ENCODE measurements at places on chromosomes 7 and 10. TPM values are rescaled to one million over a fixed set of nuclear protein-coding genes. Genes with fewer than 3 reads are reported as not detected.

DNA sequence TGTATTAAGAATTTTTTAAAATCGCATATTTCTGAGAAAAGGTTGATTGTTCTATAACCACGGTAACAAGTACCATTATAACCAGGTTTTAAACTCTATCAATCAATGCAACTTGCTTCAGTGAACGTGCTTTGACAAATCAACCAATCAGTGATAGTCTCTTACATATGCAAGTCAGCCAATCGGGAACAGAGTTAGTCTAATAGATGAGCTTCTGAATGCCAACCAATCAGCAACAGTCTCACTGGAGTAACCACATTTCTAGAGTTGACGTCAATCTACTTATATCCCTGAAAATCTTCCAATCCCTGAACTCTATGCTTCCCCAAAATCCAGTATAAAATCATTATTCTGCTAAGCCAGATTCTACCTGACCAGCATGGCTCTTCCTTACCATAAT lies 44.7 kb upstream of the TRUB1 start:
- no peak for DNase-seq

DNA sequence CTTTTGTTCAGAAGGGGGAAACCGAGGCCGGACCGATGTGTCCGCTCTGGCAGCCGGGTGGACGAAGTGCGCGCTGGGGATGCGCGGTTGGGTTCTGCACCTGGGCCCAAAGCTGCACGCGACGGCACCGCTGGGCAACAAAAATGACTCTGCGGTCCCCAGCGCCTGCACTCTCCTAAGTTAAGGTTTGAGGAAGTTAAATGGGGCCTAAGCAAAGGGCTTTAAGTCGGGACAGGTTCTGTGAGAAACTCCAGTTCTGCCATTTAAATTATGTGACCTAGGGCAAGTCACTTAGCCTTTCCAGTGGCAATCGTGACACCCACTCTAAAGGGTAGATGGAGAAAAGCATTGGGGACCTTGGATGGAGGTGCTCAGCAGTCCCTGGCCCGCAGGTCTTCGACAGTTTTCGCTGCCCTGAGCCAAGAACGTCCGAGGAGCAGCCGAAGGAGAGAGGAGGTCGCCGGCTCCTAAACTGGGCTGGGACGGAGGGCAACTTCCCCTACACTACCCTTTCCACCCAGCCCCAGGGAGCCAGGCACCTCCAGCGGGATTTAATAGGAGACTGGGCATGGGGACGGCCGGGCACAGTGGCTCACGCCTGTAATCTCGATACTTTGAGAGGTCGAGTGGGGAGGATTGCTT lies 534 bp upstream of the ACBD5 start:
- DNase-seq, result peak; percentile 15

GRCh38 chr7:45400680-45401079 lies 173.5 kb upstream of the ADCY1 start:
- no peak for DNase-seq

- no peak for DNase-seq
Measured at GRCh38 chr10:54613162-54613561, 187.9 kb downstream of the PCDH15 start.

DNA sequence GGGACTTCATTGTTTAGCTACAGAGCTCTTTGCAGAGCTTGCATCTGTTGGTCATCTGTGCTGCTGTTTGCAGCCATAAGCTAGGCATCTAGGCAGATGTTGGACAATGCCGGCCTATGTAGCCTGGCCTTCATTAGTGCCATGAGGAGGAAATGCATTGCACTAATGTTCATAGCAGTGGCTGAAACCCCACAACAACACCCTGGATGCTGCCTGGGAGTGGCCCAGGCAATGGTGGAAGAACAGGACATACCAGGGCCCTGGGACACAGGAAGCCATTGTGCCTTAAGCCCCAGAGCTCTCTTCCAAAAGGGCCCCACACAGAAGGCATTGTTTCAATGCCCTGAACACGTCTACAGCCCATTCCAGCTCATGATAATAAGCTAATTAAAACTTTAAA lies 131.5 kb upstream of the LYZL1 start:
- no peak for DNase-seq

DNA sequence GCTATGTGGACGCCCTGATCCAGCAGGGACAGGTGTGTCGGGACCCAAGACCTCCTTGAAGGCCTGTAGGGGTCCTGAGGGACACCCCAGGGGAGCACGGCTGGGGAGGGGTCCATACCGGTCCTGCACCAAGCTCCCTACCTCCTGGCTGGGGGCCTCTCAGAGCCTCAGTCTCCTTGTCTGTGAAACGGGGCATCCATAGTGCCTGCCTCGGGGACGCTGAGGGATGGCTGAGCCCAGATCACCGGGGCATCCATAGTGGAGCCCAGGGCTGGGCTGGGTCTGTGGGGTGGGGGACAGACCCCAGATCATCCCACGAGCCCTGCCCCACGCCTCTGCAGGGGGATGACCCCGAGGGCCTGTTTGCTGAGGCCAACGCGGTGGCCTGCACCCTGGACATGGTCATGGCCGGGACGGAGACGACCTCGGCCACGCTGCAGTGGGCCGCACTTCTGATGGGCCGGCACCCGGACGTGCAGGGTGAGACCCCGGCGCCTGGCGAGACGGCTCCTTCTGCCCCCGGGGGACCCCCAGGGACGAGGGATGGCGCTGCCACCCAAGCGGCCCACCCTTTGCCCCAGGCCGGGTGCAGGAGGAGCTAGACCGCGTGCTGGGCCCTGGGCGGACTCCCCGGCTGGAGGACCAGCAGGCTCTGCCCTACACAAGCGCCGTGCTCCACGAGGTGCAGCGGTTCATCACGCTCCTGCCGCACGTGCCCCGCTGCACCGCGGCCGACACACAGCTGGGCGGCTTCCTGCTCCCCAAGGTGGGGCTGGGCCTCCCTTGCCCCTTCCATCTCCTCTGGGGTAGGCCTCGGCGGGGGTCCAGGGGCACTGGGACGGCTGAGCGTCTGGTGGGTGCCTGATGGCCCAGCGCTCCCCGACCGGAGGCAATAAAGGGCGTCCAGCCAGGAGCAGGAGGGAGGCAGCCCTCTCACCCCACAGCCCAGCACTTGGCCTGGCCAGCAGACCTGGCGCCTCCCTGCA lies 4.1 kb downstream of the CYP2W1 start:
- DNase-seq, result no peak

GRCh38 chr10:64486149-64486548 lies 964.9 kb downstream of the REEP3 start:
- no peak for DNase-seq

GRCh38 chr7:36487756-36488336 lies 98.2 kb downstream of the ANLN start:
- peak; percentile 36 for DNase-seq

DNA sequence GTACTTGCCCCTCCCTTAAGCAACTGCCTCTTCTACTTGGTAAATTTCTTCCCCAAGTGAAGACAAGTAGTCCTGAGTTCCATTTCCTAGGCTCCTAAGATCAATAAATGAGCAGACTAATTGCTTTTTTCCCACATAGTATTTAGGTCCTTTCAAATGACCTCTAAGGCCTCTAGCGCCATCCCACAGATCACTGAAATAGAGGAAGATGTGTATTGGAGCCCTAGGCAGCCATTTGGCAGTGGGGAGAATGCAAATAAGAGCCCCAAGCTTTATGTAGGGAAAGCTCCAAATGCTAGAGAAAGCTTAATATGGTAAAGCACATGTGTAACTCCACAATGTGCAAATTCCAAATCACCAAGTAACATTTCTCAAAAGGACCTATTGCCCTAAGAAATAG lies 316.5 kb upstream of the PHF14 start:
- no peak for DNase-seq

GRCh38 chr7:138608275-138608674 lies 92.9 kb downstream of the SVOPL start:
- DNase-seq, result peak; percentile 76

DNA sequence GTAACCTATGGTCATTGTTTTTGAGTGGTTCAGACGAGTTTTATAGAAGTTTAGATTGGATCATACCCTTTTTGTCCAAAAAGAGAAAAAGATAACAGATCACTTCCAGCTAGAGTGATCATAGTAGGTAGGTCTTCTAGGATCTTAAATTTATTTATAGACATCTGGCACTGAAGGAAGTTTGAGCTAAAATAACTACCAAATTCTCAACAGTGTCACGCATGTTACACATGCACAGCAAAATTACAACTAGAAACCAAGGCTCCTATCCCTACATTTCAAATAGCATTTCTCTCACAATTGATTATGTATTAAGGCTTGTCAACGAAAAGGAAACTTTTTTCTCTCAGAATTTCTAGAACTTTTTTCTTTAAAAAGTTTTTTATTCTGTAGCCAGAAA lies 2.3 kb downstream of the CALU start:
- no peak for DNase-seq

GRCh38 chr10:44010873-44011602 lies 362.4 kb upstream of the ZNF32 start:
- peak; percentile 14 for DNase-seq

GRCh38 chr7:47721670-47722069 lies 139.8 kb upstream of the TNS3 start:
- DNase-seq, result no peak

GRCh38 chr7:28417321-28417940 lies 5.1 kb downstream of the CREB5 start:
- no peak for DNase-seq

- no peak for DNase-seq
Measured at GRCh38 chr7:112420236-112420861, 29.9 kb upstream of the IFRD1 start.

GRCh38 chr7:70389531-70390151 lies 742.3 kb upstream of the GALNT17 start:
- no peak for DNase-seq

DNA sequence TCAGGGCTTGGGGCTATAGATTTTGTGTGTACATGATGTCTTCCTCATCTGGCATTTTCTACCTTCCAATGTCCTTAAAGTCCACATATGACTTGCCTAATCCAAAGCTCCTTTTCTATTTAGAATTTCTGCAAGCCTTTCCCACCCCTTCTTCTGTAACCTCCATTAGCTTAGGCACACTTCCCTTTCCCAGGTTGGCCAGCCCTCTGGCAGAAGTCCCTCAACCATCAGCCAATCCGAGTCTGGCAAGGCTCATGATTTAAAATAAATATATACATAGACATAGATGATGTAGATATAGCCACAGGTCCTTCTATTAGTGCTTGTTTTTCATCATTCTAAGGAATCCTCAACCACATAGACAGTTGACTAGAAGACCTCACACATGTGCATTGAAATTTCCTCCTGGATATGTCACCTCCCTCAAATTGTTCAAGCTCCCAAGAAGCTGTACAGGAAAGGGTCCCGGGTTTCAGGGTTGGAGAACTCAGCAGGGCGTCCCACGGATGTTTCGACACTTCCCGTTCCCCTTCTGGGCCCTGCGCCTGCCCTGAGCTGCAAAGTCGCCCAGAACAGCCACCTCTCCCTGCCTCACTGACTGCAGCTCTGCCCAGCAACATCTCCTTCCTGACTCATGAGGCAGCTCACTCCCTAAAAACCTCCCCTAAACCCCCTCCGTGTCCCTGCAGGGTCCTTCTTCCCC lies 20.4 kb upstream of the PIK3AP1 start:
- DNase-seq, result peak; percentile 10

- DNase-seq, result no peak
Measured at GRCh38 chr7:151282111-151282510, 33.6 kb upstream of the SMARCD3 start.

GRCh38 chr7:43309706-43310022 lies 197.2 kb downstream of the HECW1 start:
- DNase-seq, result no peak

DNA sequence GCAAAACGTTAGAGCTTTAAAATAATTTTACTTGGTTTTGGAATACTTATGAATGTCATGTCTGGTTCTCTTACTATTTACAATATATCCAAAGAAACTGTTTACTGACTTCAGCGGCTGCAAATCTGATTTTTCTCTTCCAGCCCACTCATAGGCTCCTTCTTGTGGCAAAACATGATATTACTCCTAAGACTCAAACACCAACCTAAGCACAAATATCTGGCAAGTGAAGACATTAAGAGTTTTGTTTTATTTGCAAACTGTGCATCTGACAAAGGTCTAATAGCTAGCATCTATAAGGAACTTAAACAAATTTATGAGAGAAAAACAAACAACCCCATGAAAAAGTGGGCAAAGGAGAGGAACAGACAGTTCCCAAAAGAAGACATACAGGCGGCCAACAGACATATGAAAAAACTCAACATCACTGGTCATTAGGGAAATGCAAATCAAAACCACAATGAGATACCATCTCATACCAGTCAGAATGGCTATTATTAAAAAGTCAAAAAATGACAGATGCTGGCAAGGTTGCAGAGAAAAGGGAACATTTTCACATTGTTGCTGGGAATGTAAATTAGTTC lies 20.3 kb upstream of the GJC3 start:
- DNase-seq, result no peak

- no peak for DNase-seq
Measured at GRCh38 chr7:30268586-30268985, 15.8 kb upstream of the ZNRF2 start.

- DNase-seq, result no peak
Measured at GRCh38 chr10:49153115-49153514, 19.3 kb upstream of the FAM170B start.

DNA sequence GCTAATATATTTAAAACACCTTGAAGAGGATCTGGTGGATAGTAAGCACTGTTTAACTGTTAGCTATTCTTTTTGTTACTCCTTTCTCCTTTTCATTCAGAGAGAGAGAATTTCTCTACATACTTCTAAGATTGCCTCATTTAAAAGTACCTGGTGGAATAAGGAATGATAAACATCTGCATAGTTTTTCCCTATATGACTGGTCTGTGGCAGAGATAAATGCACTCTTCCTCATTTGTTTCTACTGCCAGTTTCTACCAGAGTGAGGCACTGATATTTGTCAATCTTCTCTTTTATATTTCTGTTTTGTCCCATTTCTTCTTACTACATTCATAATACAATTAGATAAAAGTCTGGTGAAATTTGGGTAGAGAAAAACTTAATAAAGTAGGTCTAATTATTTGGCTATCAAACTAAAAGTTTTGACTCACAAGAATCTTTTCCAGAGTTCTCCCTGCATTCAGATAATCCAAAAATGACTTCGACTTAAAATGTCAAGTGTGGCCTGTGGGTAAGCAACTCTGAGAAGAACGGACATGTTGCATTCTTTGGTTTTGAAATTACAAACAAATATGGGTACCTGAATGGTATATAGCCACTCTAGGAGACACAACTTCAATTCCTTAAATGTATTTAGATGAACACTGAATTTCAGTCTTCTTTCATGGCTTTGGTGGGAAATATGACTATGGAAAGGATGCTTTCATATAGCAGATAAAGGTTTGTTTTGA lies 38.8 kb downstream of the RNLS start:
- DNase-seq, result no peak

GRCh38 chr10:77201135-77202106 lies 436.2 kb downstream of the KCNMA1 start:
- DNase-seq, result no peak

GRCh38 chr10:132783165-132783939 lies 2.6 kb downstream of the NKX6-2 start:
- no peak for DNase-seq

- no peak for DNase-seq
Measured at GRCh38 chr7:29641651-29642050, 78.0 kb downstream of the PRR15 start.

The VAX1 gene
- not detected for total RNA-seq

The NRAP gene
- total RNA-seq, result not detected

The FXYD4 gene
- not detected for total RNA-seq

The C10orf67 gene
- not detected for total RNA-seq

The NPFFR1 gene
- not detected for total RNA-seq

The HECW1 gene
- under 0.01 TPM for total RNA-seq
